ENCODE measurements at places on chromosomes 3 and 15.

GRCh38 chr3:105905328-105905727 lies 36.5 kb upstream of the CBLB start:
- DNase-seq = no peak

DNA sequence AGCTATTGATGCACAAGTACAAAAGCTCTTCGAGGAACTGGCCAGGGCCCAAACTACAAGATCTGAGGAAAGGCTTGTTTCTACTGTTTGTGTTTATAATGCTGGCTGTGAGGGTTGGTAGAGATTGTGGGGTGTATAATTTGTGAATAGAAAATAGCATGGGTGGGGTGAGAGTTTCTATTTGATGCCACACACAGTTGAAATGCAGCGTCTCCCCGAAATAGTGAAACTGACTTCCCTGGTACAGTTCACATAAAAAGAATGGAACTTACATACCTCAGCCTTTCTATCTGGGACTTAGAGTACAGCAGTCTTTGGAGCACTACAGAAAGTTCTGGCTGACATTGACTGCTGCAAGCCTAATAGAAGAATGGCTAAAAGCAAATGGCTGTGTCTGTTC lies 91.3 kb downstream of the DTWD1 start:
- DNase-seq = no peak

- DNase-seq = no peak
Measured at GRCh38 chr3:126731044-126731443, 27.0 kb downstream of the CHCHD6 start.

DNA sequence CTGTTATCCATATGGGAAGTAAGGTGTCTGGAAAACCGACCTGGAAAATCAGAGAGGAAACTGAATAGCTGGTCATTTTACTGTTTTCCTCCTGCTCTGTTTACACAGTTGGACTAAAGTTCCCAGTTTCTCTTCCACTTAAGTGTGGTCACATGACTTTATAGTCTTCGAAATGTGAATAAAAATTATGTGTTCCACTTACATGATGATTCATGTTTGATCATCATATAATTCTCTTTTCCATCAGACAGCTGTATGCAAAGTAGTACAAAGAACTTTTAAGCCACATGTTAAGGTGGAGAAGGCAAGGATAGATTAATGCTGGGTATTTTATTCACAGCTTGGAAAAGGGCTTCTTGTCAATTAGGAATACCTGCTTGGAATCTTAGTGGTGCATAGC lies 525.5 kb upstream of the BCHE start:
- DNase-seq = no peak

DNA sequence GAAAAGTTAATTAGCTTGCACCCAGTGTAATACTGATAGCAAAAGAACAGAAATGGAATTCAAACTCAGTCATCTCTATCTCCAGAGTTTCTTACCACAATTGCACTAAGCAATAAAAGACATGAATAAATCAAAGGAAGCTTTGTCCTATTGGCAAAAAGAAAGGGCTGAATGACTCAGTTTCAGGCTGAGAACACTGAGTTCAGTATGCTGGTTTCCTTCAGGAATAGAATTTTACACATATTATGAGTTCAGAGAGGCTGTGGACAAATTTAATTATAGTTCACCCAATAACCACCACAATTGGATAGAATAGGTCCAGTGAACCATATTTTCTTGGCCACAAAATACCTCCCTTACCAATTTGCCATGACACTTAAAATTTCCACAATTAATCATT lies 249.7 kb downstream of the KCNMB2 start:
- DNase-seq = no peak

DNA sequence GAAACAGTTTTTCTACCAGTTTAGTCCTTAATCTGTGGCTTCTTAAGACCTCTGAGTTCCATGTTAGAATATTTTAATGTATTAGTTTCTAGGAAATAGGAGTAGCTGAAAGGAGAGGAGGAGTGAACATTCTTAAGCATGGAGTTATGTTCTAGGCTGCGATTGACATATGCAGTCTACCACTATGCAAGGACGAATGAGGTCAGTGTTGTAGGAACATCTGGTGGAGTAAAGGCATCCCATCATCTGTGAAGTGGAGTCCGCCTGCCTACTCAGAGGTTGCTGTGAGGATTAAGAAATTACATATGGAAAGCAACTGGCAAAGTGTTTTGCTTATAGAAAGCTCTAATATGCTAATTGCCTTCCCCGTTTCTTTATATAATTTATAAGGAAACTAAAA lies 45.1 kb downstream of the SNAPC5 start:
- no peak for DNase-seq

DNA sequence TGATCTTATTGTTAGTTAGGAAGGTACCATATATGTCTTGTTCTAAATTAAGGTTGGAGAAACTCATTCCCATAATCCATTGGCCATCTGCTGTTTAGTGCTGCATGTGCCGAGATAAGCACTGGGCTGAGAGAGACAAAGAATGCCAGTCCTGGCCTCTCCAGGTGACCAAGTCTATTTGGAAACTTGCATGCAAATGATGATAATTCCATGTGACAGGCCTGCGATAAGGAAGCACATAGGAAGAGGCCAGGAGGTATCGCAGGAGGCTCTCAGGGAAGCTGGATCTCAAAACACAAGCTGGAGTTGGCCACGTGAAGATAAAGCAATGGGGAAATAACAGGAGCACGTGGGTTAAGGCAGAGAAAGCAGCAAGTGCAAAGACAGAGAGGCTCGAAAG lies 39.7 kb downstream of the MYO5C start:
- no peak for DNase-seq

- DNase-seq = no peak
Measured at GRCh38 chr3:179264449-179264848, 13.5 kb upstream of the KCNMB3 start.

GRCh38 chr3:104349836-104350235 lies 1016.9 kb upstream of the ALCAM start:
- DNase-seq = no peak

- no peak for DNase-seq
Measured at GRCh38 chr3:53495520-53496391, 1.3 kb downstream of the CACNA1D start.

GRCh38 chr3:152944671-152945070 lies 109.7 kb downstream of the P2RY1 start:
- no peak for DNase-seq

DNA sequence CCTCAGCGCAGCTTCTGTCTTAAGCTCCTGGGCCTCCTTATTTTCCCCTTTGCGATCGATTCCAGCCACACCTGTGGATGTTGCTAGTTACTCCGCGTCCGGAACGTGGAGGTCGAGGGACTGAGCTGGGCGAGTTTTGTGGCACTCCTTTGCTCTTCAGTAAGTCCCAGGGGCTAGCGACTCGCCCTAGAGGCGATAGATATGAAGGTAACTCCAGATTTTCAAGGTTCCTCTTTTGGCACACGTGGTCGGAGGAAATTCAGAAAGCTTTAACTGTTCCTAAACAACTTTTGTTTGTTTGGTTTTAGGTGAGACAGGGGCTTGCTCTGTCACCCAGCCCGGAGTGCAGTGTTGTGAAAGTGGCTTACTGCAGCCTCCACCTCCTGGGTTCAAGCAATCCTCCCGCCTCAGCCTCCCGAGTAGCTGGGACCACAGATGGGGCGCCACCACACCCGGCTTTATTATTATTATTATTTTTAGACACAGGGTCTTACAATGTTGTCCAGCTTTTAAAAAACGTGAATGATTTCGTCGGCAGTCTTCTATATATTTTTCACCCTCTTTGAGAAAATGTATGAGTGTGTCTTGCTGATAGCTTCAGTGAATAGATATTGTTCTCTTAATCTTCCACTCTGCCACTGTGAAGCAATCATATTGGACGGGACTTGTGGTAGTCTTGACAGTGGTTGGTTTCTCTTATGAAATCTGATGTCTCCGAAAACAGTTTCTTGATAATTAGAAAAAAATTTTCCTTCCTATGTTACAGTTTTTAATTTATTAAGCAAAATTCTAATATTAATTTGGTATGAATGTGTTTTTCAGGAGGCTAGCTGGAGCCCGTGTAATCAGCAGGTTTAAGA lies 785 bp downstream of the MFSD1 start:
- no peak for DNase-seq

DNA sequence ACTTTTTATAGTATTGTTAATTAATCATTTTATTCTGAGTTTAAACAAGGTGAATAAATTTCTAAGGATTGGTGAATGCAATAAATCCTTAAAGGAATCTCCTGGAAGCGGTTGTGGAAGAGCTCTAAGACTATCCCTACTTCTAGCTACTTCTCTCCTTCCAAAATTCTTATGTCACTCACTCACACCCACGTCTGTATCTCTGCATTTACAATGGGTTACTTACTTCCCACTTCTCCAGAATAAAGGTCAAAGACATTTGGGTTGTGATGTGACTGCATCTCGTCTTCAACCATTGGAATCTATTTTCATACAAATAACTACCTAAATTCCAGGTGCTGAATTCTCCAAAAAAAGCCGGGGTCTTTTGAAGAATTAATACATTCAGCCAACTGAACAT lies 234.2 kb upstream of the MDFIC2 start:
- no peak for DNase-seq

- DNase-seq = no peak
Measured at GRCh38 chr3:36595511-36595910, 168.8 kb downstream of the DCLK3 start.

DNA sequence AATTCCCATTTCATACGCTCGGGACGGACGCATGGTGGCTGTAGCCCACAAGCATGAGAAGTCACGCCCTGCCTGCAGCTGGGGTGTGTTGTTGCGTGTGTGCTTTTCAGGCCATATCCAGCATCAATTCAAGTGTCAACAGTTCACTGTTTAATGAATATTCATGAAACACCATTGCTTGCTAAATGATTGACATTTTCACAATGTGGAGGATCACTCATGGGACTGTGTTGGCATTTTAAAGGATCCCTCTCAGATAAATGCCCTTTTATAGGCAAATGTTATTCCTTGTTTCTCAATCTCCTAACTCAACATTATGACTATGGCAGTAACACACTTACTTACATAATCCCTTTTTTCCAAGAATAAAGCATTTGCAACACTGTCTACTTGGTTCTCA lies 511.3 kb downstream of the GABRG3 start:
- DNase-seq = no peak

- DNase-seq = no peak
Measured at GRCh38 chr3:105764378-105765307, 104.2 kb downstream of the CBLB start.

- DNase-seq = no peak
Measured at GRCh38 chr15:90780916-90781315, 63.8 kb downstream of the BLM start.

DNA sequence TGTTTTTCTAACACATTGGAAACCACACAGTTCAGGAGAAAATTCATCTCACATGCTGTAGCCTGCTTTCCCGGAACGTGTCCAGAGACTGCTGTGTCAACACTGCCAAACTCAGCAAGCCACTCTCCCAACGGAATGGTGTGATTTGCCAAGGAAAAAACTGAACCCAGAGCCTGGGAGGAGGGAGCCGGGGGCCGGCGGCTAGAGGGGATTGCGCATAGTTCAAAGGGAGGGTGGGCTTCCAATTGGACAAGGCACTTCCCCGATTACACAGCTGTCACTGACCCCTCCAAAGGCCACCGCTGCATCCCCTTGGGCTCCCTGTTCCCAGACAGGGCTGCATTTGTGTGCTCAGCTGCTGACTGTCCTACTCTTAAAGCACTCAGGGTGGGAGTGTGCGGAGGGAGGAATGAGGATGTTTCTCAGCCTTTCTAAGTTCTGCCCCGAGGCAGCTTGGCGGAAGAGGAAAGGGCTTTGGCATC lies 256.2 kb downstream of the ZNF621 start:
- no peak for DNase-seq

GRCh38 chr3:33035596-33035995 lies 61.4 kb downstream of the GLB1 start:
- no peak for DNase-seq

GRCh38 chr3:186964071-186964470 lies 33.7 kb downstream of the ST6GAL1 start:
- no peak for DNase-seq

DNA sequence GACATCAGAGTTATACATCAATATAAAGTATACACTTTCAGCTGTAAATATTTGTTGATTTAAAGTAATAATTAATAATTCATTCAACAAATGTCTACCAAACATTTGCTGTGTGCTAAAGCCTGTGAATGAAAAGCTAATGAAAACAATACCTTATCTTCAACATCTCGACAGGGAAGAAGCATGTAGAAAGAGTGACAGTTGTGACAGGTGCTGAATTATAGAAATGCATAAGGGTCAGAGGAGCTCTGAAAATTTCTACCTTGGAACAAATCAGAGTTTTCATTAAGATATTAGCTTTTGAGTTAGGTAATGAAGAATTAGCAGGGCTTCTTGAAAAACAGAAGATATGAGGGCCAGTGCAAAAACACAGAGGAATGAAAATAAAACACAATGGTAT lies 739.2 kb downstream of the VGLL3 start:
- no peak for DNase-seq

DNA sequence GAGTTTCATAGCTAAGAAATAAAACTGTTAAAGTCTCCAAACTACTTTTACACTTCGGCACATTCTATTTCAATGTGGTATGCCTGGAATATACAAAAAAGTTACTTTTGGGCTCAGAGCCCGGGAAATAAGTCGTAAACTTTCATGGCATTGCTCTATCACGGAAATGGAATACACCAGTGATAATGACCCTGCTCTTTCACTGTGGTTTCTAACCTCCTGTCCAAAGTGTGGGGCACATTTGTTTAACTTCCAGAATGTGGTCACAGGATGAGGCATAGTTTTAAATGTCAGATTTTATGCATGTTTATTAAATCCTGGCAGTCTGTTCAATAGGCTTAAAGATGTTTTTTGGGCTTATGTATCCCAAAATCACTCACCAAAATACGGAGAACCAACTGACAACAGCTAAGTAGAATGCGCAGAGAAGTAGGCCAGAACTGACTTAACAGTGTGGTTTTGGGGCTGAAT lies 5.1 kb downstream of the CXCR6 start:
- no peak for DNase-seq

GRCh38 chr3:73577704-73578103 lies 47.0 kb downstream of the PDZRN3 start:
- no peak for DNase-seq

DNA sequence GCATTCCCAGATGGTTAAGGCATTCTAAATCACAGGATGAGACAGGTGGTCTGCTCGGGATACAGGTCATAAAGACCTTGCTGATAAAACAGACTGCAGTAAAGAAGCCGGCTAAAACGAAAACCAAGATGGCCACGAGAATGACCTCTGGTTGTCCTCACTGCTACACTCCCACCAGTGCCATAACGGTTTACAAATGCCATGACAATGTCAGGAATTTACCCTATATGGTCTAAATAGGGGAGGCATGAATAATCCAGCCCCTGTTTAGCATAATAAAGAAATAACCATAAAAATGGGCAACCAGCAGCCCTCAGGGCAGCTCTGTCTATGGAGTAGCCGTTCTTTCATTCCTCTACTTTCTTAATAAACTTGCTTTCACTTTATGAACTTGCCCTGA lies 151.1 kb downstream of the ZNF385D start:
- no peak for DNase-seq
